ENCODE measurements at places on chromosomes 2 and 18.

DNA sequence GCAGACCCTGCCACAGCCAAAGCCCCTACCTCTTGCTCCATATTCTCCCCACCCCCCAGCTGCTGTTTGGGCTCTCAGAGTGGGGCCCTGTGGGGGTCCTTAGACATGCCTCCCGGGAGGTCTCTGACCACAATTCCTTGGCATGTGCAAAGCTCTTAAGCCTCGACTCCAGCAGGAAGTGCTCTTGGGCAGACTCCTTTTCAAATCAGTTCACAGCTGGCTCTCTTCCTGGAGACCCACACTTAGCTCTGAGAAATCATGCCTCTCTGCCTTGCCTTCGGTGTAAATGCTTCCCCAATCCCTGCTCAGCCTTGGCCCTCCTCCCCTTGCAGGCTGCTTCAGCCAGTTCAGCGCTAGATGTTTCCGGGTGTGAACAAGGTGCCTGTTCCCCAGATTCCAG, 46.9 kb downstream of the NGEF start:
- DNase-seq, result no peak

DNA sequence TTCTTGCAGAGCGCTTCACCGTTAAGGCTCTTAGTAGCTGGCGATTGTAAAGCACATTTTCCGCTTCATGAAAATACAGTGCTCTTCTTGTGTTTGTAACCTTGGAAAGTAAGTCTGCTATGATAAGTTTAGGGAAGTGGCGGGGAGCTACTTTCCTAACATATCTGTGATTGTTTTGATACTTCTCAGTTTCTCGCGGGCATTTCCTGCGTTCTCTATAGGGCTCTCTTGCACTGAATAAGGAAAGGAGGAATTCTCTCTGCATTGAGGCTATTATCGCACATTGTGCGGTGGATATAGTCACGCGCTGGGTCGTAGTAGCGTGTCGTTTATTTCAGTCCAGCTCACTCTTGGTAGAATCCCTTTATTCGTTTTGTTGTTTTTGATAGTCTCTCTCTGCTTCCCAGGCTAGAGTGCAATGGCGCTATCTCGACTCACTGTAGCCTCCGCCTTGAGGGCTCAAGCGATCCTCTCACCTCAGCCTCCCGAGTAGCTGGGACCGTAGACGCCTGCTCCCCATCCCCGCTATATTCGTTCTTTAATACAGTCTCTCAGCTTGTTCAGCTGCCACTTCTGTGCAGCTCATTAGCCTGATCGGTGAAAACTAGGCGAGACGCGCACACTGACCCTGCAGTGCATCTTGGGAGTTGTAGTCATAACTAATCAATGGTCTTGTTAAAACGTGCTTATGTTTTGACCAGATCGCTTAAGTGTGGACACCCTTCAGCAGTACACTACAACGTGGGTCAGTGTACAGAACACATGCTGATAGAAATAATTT, 1.0 kb upstream of the PPP4R3B start:
- DNase-seq, result peak; percentile 65

DNA sequence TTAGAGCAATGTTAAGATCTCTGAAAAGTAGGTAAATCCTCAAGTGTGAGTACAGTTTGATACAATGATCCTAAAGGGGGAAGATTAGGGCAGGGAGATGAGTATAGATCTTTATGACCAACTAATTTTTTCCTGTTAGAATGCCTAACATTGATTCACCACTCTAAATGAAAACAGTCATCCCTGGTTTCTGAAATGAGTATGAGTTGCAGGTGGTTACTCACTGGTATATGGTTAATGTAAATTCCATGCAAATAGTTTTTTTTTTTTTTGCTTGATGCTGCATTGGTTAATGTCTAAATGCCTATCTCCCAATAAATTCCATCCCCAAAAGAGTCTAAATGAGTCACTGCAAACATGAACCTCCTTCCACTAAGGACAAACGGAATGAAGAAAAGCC, 55.0 kb upstream of the SERPINB2 start:
- DNase-seq, result no peak

- no peak for DNase-seq
Measured at GRCh38 chr18:5693699-5694294, 150.0 kb upstream of the EPB41L3 start.

Data from stimulated activated CD4-positive, alpha-beta T cell treated with anti-CD3 and anti-CD28 coated beads, Interleukin-15, amount 100 ng/mL, for 24 hours (primary cell).